Stimulated activated CD4-positive, alpha-beta T cell treated with anti-CD3 and anti-CD28 coated beads, Interleukin-12 subunit alpha, Interleukin-12 subunit beta, amount 100 ng/mL, for 4 hours (primary cell): ENCODE measurements at places on chromosomes 4 and X.

DNA sequence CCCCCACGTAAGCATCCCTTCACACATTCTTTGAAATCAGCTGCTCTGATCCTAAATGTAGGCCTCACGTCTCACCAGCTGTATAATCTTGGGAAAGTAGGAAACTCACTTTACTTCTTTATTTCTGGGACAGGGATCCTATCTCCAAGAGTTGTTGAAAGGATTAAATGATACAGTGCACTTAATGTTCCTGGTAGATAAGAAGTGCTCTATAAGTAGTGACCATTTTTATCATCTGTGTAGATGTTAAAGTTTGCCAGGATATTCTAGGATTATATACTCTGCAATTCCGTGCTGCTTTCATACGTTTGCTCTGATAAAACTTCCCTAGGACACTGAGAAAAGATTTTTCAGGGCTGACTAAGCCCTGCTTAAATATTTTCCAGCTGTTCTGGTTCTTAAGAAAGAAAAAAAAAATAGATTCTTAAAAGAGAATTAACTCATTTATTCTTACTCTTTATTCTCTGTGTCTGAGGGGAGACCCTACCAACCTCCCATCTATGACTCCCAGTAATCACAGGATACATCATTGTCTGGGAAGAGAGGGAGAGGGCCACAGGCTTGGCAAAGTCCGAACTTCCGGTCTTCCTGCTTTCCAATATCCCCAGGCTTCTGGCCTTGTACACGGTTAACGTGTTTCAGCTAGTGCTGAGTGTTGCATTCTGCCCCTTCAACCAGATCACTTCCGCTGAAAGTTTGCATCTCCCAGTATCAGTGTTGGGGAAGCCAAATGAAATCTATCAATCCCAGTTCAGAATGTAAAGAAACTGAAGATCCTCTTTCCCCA, 269.2 kb downstream of the TRIML1 start:
- no peak for DNase-seq

DNA sequence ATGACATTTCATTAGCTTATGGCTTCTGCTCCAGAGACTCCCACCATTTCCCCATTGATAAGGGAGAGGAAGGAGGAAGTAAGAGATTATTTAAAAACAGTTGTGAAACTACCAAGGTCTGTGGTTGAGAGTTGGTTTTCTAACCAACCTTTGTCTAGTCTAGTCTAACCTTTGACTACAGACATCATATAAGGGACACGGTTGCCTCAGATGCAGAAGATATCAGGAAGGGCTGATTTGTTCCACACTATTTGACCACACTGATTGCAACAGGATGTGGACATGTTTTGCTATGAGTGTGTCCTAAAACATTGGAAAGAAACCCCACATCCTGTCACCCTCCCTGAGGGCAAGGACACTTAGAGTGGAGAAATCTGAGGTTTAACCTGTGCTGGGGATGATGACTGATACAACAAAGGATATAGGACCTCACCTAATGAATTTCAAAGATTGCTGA, 53.0 kb downstream of the COQ2 start:
- no peak for DNase-seq

DNA sequence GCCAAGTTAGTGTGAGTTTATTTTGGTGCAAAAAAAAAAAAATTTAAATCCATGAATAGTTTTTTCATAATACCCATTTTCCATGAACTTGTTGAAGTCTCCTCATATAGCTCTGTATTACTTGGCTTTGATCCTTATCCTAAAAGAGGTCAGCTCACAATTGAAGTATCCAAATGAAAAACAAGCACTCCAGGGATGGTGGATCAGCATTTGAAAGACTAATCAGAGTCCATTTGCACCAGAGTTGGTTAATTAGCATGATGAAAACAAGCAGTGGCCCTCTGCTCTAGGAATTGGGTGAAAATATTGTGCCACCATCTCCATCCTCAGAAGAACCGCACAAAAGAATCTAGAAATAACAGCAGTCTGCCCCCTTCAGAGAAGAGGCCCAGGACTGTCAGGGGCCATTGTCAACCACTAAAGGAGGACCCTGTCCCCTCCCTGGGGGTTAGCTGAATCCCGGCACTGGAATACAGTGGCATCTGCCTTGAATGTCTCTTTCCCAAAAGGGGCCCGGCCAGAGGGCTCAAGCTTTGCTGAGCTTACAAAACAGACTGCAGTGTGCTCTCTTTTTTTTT, 24.7 kb downstream of the SH3KBP1 start:
- no peak for DNase-seq

GRCh38 chr4:54276641-54277430, 47.7 kb downstream of the PDGFRA start:
- DNase-seq: no peak

- no peak for DNase-seq
These were observed 141.1 kb upstream of the ZXDA start for GRCh38 chrX:58051346-58051745.

DNA sequence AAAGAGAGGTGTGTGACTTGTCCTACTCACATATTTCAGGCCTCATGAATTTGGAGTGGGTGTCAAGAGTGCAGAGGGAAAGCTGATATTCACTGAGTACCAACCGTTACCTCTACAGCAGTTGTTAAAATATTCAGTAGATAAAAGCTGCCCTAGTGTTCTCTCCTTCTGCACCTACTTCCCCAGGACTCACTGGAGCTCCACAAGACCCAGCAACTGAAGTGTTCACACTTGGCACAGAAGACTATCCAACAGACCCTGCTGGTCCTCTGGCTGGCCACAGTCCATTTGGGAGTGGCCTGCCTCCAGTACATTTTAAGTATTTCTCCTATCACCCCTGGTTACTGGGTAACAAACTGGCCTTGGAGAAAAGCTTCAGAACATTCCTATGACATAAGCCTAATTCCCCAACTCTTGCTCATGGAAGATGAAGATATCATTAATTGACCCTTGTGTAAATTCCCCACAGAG, 70.8 kb downstream of the PPARGC1A start:
- no peak for DNase-seq

DNA sequence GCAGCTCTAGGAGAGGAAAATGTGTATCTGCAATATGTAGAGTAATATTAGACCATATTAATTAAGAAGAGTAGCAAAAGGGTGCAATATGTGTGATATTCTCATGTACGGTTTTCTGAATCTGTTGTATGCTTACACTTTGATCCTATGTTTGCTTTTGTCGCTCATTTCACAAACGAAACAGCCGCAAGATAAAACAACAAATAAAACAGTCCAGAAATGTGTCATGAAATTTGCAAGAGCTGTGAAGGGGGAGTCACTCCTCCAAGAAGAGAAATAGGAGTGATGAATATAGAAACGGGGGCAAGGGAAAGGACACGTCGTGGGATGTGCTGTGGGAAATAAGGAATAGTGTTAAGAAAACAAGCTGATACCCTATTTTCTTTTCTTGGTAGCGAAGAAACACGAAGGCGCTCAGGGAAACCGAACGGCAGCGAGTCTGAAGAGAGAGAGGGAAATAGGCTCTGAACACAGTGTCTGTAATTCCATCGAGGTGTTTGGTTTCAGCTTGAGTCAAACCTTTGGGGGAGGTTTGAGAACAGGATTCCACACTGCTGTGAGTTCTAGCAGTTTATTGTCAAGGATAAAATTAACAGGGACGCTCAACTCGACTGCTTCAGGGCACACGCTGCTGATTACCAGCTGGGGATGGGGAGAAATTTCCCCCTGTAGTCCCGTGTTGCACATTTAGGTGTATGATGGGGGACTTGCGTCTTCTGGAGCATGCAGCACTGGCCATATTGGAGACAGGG, 595.6 kb upstream of the TENM3 start:
- no peak for DNase-seq

DNA sequence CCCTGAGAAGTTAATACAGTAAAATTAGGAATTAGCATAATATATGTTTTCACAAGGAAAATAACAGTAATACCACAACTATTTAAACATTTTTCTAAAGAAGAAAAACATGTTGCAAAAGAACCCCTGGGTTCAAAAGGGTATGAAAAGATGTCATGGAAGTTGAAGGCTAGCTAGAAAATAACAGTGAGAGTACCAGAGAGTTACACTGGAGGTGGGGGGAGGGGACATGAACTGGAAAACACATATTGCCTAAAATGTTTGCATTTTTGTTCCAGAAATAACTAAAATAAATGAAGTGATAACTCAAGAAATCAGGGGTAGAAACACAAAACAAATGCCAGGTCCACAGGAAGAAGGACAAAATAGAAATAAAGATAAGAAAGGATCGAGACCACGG, 336.6 kb upstream of the MAD2L1 start:
- no peak for DNase-seq

GRCh38 chr4:113409181-113409580, 352.4 kb downstream of the CAMK2D start:
- DNase-seq: no peak

GRCh38 chr4:35695003-35695402, 549.3 kb downstream of the ARAP2 start:
- no peak for DNase-seq

DNA sequence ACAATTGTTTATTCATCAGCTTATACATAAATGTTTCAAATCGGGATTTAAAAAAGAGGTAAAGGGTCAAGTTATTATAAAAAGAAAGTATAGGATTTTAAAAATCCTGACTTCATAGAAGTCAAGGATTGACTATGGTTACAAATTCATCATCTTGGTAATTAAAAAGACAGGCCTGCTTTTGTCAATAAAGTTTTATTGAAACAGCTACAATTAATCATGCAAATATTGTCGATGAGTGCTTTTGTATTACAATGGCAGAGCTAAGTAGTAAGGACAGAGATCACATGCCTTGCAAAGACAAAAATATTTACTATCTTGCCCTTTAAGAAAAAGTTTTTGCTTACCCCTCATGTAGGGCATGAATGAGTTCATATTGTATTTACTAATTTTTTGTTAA, 595.4 kb downstream of the IL15 start:
- DNase-seq: no peak
